ENCODE measurements at places on chromosomes 12 and 14. TPM values are rescaled to one million over a fixed set of nuclear protein-coding genes. Genes with fewer than 3 reads are reported as not detected.

The NAV3 gene
- not detected for total RNA-seq

The CEBPE gene
- total RNA-seq = 0.16 TPM

The TRAFD1 gene
- total RNA-seq = 34.5 TPM

The AEBP2 gene
- total RNA-seq = 73.6 TPM

The TXNDC16 gene
- total RNA-seq = 3.8 TPM

The R3HDM2 gene
- 28.2 TPM for total RNA-seq

The UNC79 gene
- 0.07 TPM for total RNA-seq

The RNF34 gene
- 85.5 TPM for total RNA-seq

The SERPINA5 gene
- total RNA-seq = not detected

The CMTM5 gene
- total RNA-seq = not detected

The NID2 gene
- not detected for total RNA-seq

The EPYC gene
- not detected for total RNA-seq

The SLC7A7 gene
- 0.70 TPM for total RNA-seq

The BEST3 gene
- total RNA-seq = not detected

The CFAP54 gene
- 0.88 TPM for total RNA-seq

The ASPG gene
- total RNA-seq = not detected

The ETFBKMT gene
- 1.4 TPM for total RNA-seq

The PTMS gene
- 75.3 TPM for total RNA-seq

The ANO2 gene
- not detected for total RNA-seq

The SLC39A5 gene
- total RNA-seq = 0.35 TPM

The KCNC2 gene
- total RNA-seq = not detected

The XPOT gene
- total RNA-seq = 140 TPM

The TRIM9 gene
- 0.85 TPM for total RNA-seq

The COQ10A gene
- total RNA-seq = 14.3 TPM

The CLEC12A gene
- not detected for total RNA-seq

The TSHR gene
- total RNA-seq = not detected
